ENCODE measurements at places on chromosomes 12 and 14. TPM values are rescaled to one million over a fixed set of nuclear protein-coding genes. Genes with fewer than 3 reads are reported as not detected.
A peak's percentile ranks its signal among the peaks of the same experiment; 100 is the strongest.

- no peak for DNase-seq
These were observed 496.7 kb downstream of the SLC6A15 start for GRCh38 chr12:84415946-84416345.

Gene CLEC6A
- total RNA-seq: not detected

DNA sequence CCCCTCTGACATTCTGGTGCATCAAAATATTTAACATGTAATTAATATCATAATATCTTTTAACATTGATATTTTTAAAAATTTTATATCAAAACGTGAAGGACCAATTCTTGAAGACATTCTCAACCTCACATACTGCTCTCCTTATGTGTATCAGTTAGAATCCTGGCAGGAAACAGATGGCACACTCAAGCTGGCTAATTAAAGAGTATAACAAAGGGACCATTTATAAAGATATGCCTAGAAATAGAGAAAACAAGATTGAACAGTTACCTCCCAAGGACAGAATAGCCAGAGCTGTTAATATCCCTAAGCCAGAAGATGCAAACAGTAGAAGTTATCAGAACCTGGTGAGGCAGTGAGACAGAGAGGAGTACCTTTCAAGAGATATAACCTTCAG is 368.7 kb downstream of the NELL2 start:
- DNase-seq: no peak

Gene LYZ
- total RNA-seq: 0.17 TPM

GRCh38 chr12:68612697-68613096 is 2.0 kb downstream of the RAP1B start:
- no peak for DNase-seq

GRCh38 chr12:107223821-107224220 is 130.5 kb upstream of the CRY1 start:
- DNase-seq: peak; percentile 46

Gene ACOT6
- total RNA-seq: not detected

Gene CLEC1B
- not detected for total RNA-seq

DNA sequence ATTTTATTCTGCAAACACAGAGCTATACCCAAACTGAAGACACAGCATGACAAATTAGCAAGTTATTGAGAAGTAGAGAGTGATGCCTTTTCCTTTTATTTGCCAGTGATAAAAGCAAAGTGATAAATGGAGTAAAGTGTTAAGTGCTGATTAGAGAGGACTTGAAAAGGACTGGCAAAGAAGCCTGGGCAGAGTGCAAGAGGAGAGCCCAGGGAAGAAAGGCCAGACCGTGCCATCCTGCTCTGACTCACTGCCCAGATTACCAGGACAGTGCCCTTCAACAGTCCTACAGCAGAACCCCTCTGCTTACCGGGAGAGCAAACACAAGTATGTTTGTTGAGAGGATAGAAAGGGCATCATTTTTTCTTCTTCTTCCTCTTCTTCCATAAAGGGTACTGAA is 106.5 kb downstream of the ETV6 start:
- DNase-seq: no peak

DNA sequence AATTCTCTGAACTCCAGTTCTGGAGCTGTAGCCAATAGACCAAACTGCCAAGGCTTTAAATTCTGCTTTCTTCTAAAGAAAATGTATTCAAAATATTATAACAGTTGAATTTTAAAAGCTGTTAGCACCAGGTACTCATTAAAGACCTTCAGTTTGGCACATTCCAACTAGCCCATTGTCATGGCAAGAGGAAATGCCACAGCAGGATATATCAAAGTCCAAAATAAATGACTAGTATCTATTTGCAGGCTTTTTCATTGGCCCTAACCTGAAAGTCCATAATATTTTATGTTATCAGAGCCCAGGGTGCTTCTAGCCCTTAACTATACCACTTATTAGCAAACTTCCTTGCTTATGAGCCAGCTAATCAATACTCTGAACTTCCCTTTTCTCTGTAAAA is 3.1 kb upstream of the RIC8B start:
- no peak for DNase-seq

DNA sequence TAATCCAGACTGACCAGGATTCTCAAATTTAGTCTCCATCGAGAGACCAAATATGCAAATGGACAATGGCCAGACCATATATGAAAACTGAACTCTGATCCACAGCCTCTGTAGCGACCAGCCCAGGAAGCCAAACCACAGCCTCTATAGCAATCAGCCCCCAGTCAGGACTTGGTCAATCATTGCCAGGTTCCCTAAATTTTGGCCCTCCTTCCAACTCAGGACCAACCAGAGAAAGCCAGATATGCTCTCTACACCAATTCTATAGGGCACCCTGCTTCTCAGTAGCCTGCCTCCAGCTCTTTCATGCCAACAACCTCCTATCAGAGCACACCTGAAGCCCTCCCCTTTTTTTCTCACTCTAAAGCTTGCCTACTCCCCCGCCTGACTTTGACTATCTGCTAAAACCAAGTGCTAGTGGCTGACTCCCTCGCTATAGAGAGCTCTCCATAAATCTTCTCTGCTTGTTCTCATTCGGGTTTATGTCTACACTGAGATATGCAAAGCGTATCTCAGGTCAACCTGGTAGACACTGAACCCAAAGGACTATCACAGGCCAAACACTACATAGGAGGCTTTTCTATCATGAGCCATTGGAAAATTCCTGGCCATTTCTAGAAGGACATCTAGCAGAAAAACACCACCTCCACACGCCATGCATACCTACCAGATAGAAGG is 110.5 kb upstream of the FUT8 start:
- DNase-seq: no peak

GRCh38 chr12:105588106-105588505 is 257.6 kb downstream of the C12orf75 start:
- DNase-seq: no peak

DNA sequence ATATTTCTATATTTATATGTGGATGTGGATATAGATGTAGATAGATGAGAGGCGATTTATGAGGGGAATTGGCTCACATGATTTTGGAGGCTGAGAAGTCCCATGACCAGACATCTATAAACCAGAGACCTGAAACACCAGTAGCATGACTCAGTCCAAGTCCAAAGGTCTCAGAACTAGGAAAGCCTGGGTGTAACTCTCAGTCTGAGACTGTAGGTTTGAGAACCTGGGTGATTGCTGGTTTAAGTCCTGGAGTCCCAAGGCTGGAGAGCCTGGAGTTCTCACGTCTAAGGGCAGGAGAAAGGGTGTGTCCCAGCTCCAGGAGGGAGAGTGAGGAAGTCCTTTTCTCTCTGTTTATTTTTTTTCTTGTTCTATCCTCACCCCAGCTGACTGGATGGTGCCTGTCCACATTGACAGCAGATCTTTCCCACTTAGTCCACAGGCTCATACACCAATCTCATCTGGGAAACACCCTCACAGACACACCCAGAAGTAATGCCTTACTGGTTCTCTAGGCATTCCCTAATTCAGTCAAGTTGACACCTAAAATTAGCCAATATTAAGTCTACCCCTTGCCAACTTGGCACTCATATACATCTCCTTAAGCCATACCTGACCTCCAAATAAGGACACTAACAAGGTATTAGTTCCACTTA is 45.4 kb downstream of the EMP1 start:
- DNase-seq: no peak

GRCh38 chr14:105143451-105144025 is 25.0 kb downstream of the JAG2 start:
- DNase-seq: no peak

GRCh38 chr14:93834699-93835371 is 46.5 kb upstream of the PRIMA1 start:
- no peak for DNase-seq

GRCh38 chr12:30617346-30618016 is 78.2 kb downstream of the IPO8 start:
- no peak for DNase-seq

Gene SYNDIG1L
- not detected for total RNA-seq

DNA sequence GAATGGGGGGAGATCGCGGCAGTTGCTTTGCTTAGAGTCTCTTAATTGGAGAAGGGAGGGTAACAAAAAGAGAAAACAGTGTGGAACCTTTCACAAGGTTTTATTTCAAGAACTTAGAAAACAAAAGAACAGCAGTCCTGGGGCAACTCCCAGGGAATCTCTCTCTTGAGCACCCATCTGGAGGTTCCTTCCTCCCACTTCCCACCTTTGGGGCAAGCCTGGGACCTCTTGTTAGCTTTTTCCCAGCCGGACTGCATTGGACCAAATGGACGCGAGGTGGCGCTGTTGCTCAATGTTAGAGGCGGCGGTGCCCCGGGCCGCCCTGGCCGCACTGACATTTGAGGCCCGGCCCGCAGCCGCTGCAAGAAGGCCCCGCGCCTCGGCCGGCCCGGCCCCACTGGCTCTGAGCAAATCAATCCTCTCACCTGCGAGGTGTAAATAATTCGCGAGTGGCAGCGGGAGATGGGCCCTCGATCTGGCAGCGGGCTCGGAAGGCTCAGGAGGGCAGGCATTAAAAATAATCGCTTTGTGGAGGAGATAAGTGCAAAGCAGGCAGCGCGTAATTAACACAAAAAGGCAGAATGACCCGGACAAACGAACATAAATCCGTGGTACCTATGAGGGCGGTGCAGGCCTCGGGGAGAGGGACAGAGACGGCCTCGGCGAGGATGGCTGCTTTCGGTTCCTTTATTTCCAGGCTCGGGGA is 2.8 kb upstream of the HOXC8 start:
- DNase-seq: peak; percentile 77

Gene NEDD1
- 24.9 TPM for total RNA-seq

DNA sequence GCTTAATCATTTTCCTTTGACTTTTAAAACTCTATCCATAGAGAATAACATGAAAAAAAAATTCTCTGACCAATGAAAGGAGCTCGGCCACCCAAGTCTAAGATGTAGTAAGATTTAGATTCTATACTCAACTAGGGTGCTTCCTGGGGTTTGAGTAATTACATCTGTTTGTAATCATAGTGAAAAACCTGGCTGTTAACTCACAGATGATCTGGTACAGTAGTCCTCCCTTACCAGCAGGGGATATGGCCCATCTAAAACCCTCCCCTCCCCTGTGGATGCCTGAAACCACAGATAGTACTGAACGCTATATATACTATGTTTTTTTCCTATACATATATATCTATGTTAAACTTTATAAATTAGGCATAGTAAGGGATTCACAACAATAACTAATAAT is 89.2 kb downstream of the DAAM1 start:
- DNase-seq: no peak

Gene ALDH1L2
- 35.7 TPM for total RNA-seq

All from fibroblast of lung (primary cell).